ENCODE measurements at places on chromosomes 1 and 21.

DNA sequence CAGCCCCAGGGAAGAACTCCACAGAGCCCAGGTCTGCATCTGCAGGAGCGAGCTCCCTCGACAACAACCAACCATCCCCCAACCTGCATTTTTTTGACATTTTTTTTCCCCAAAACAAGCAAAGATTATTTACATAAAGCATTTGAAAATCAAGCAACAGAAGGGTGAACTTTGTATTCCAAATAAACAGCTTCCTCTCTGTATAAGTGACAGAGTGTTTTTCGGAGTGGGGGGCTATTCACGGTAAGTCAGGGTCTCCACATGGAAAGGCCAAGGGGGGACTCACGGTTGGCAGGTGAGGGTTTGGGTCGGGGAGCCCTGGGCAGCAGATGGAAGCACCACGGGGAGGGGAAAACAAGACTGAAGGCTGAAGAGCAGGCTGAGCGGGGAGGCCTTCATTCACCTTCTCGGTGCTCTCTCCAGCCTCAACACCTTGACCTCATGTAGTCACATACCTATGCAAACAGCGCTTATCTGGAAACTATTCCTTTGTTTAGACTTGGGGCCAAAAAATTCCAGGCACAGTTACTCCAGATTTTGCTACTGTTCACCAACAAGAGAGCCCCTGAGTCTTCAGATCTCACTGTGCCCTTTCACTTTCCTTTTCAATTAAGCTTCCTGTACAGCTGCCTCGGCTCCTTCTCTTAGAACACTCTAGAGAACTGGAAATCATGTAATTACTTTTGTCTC is 27.6 kb downstream of the C2CD2 start:
- DNase-seq, result no peak

DNA sequence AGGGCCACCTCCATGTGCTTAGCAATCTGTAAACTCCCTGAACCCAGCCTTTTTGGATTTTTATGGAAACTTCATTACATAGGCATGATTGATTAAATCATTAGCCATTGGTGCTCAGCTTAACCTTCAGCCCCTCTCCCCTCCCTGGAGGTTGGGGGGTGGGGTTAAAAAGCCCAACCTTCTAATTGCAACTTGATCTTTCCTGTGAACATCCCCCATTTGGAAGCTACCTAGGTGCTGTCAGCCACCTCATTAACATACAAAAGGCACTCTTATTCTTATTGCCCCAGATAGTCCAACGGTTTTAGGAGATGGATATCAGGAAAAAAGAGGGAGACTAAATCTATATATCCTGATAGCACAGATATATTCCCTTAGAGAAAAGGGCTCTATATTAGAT is 424.0 kb upstream of the BEND5 start:
- DNase-seq, result no peak

DNA sequence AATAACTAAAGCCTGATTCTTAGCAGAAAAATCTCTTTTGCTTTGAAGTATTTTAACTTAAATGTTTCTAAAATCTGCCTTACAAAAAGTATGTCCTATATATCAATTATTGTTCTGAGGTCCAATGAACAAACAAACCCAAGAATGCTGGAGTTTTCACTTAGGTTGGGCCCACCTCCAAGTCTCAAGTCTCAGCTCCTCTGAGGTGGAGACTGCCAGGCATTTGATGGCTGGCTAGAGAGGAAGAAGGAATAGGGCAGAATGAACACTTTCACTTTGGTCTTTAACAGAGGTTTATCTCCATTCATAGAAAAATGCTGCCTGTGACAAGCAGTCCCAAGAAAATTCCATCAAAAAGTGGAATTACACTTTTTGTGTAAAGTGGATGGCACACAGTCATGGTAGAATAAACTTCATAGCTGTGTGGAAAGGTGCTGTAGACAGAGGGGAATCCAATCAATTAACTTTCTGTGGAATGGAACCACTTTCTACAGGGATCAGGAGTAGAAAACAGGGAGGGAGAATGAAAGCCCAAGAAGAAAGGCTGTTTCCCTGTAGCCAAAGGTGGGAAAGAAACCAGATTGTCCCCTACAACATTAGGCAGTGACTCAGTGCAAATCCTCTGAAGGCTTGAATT is 349.4 kb upstream of the RUNX1 start:
- no peak for DNase-seq

DNA sequence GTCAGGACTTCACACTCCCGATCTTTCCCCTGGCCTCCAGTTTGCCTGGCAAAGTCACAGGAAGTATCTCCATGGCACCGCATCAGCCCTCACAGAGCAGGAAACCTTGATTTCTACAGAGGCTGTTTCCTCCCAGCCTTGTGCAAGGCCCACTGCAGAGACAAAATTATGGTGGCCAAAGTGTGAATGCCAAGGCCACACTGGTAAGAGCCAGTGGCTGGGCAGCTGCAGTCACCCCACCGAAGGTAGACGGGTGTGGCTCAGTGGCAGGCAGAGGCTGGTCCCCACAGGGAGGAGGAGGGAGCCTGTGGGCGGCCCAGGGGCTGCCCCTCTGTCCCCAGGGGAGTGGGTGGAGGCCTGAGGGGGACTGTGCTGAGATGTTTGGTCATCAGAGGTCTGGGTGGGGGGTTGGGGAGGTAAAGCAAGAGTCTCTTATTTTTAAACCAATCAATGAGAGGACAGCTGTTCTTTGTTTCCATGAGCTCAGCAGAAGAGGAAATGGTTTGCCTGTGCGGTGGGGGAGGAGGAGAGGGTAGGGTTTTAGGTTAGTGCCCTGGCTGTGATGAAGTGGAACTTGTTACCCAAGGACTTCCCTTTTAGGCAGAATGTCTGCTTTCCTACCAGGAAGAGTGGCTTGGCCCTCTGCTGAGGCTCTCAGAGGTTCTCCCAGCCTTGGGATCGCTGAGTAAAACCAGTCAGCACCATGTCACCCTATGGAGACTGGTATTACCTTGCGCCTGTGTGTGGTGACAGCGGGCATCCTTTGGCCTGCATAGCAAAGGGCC is 18.0 kb upstream of the BTG2 start:
- no peak for DNase-seq
